Putamen (tissue), 1 donor: ENCODE measurements at places on chromosomes 13 and 19.

DNA sequence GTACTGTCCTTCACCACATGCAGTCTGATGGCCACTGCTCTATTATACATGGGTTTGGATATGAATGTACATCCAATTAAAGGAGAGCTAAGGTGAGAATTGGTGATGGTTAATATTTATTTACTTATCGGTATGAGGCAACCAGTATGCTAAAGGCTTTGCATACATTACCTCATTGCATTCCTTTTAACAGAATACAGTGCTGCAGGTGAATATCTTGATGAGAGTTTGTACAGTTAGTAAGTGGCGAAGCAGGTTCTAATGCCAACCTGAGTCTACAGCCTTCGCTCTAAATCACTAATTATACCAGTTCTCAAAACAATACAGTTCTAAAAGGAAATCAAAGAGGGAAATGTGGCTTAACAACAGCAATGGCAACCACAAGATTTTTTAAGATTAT, 284.1 kb downstream of the ITGBL1 start:
- no peak for DNase-seq

DNA sequence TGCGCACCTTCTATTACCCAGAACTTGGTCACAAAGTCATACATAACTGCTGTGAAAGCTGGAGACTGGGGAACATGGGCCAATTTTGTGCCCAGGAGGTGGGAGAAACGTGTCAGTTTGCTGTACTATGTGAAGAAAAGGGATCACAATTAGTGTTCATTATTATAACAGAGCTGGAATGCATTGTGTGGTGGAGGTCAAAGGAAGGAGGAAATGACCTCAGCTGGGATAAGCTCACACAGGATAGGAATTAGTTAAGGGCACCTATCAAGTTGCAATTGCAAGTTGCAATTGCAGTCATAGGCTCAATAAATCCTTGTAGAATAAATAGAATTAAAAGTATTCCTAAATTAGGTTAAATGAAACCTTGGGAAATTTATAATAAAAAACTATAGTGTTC, 103.9 kb upstream of the OBI1 start:
- DNase-seq: no peak

GRCh38 chr13:48161530-48162179, 66.8 kb upstream of the MED4 start:
- no peak for DNase-seq

DNA sequence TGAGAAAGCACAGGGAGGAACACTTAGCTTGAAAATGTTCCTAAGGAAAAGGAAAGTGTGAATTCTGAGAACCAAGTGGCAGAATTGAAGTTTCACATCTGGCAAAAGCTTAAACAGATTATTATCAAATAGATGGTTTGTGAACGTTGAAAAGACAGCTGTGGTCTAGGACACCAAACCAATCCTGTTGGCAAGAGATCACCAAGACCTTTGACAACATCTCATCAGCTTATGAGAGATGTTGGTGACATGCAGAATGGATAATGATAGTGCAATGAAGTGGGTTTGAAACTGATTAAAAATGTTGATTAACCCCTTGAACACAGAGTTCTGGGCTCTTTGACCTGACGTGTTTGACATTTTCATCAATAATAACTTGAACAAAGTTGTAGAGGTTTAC, 74.6 kb upstream of the GPR183 start:
- no peak for DNase-seq

DNA sequence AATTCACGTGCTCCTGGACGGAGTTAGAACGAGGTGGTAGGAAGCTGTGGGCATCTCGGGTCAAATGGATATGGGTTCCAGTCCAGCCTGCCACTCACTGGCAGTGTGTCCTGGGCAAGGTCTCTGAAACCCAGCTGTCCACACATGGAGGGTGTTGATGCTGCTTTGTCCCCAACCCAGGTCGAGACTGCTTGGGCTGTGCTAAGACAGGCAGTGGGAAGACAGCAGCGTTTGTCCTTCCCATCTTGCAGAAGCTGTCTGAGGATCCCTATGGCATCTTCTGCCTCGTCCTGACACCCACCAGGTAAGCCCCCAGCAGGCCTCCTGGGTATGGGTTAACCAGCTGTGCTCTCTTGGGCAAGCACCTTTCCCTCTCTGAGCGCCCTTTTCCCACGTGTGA, 885 bp downstream of the DDX49 start:
- DNase-seq: no peak

- no peak for DNase-seq
Measured at GRCh38 chr19:3837922-3838321, 30.9 kb downstream of the ZFR2 start.

DNA sequence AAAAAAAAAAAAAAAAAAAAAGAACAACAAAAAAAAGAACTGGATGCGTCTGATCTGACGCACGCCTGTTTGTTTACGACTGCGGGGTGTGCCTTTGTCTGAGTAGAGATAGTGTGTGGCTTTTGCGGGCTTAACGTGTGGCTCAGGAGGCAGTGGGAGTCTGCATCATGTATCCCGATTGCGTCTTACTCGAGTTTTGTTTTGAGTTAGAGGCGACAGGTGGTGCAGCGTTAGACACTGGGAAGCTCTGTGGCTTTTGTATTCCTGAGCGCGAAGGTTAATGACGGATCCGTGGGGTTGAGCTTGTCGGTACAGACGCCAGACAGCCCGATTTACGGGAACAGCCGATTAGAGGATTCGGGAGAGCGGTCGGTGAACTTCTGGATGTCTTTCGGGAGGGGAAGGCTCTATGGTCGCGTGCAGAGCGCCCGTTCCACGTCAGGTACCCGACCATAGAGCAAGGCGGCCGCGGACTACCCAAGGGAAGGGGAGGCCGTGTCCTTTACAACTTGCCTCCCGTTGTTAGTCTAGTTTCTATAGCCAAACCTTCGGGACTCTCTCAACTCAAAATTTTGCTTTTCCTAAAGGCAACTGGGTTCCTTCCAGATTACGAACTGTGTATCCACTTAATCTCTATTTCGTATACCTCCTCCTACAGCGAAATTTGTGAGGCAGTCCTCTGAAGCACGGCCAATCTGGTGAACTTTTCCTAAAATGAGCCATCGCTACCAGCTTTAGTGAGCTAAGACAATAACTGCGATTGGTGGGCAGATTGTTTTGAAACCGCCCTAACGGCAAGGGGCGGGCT, 926 bp upstream of the HNRNPUL1 start:
- no peak for DNase-seq

DNA sequence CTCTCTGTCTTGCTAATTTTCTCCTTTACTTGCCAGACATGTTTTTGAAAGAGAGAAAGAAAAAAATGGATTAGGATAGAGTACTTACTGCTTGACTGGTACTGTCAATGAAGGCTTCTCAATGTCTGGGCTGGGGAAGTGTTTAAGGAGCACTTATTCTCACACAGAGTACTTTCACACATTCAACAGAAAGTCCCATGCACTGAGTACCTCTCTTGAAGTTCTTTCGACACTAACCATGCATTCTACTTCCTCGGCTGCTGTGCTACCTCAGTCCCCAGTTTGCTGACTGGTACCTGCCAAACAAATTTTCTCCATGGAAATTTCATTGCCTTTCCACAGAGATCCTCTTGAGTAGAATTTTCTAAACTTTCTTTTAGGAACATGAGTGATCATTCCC, 281.9 kb downstream of the RBM26 start:
- no peak for DNase-seq

- DNase-seq: no peak
Measured at GRCh38 chr19:31706131-31706530, 356.9 kb upstream of the TSHZ3 start.

DNA sequence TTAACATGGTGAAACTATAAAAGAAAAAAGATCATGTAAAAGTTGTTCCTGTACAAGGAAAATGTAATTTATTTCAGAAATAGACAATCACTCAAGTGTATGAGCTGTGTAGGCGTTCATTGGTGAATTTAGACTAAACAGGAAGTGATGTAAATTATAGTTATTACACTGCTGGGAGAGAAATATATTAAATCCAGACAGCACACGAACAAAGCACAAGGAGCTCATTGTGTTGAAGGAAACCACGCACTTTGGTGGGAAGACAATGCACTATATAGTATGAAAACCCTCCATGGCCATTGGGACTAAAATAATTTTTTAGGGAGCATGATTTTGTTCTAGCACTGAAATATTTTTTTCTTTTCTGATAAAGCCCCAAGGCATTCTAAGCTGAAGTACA, 450.5 kb downstream of the KLF12 start:
- DNase-seq: no peak

DNA sequence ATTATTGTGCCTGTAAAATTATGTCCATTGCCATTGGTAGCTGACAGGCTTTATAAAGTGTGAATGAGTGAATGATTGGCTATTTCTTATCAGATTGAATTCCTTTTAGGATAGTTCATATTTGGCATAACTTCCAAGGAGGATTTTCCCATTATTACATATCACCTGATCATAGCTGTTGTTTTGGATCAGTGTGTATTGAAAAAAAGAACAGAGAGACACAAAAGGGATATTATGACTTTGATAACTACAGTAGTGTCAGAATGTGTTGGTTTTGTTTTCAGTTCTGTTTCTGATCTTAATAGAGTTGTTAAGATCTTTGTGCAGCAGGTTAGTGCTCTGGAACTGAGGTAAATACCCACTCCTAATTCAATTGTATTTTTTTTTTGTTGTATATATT, 103.8 kb downstream of the LRCH1 start:
- no peak for DNase-seq

DNA sequence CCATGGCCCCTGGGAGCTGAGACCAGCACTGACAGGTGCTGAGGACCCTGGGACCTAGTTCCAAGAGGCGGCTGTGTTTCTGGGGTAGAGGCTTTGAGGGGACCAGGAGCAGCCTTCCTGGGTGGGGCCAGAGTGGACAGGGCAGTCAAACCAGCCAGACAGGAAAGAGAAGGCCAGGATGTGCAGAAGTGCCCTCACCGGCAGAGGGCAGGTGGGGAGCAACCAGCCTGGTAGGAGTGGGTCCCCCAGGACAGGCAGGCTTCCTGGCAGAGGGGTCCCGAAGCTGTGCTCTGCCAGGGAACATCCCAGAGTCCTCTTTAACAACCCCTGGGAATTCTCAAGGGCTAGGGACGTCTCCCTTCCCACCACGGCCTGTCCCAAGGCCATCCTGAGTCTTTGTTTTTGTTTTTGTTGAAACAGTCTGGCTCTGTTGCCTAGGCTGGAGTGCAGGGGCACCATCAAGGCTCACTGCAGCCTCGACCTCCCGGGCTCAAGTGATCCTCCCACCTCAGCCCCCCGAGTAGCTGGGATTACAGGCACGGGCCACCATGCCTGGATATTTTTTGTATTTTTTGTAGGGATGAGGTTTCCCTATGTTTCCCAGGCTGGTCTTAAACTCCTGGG, 3.0 kb upstream of the HIPK4 start:
- DNase-seq: no peak

DNA sequence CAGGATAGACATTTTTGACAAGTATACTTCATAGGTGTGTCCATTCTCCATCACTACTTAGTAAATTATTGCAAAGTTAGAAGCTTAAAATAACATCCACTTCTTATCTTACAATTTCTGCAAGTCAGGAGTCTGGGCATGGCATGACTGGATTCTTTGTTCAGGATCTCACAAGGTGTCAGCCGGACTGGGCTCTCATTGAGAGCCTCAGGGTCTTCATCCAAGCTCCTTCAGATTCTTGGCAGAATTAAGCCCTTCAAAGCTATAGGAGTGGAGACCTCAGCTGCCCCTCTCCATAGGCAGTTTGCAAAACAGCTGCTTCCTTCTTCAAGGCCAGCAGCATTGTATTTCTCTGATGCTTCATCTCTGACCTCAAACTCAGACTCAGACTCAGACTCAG, 9.1 kb upstream of the SIN3B start:
- DNase-seq: no peak

- DNase-seq: no peak
Measured at GRCh38 chr19:32067685-32068084, 277.7 kb upstream of the ZNF507 start.

DNA sequence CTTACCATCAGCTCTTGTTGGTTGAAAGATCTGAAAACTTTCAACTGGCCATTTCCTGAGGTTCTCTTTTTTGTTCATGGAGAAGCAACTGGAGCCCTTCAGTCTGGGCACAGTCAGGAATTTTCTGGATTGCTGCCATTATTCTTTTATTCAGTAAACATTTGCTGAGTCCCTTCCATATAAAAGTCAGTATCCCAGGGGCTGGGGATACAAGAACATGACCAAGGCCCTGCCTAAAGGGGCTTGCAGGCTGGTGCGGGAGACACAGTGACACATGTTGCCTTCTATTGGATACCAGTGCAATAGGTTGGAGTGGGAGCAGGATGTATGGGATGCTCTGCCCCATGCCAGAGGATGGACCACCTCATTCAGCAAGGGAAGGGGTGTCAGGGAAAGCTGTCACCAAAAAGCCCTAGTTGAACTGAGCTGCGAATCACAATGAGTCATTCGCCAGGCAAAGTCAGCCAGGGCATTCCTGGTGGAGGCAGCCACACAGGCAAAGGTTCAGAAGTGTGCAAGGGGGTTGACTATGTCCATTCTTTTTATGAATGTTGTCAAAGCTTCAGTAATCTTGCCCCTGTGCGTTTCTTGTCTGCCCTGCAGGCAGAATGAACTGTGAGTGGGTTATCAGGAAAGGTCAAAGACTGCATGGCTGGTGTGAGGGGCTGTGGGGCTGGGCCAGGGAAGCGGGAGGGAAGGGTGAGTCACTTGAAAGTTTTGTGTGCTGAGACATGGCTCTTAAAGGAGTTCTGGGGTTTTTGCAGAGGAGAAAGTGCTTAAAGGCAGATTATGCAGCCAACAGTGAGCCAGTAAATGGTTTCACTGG, 395.9 kb downstream of the KCNRG start:
- no peak for DNase-seq

DNA sequence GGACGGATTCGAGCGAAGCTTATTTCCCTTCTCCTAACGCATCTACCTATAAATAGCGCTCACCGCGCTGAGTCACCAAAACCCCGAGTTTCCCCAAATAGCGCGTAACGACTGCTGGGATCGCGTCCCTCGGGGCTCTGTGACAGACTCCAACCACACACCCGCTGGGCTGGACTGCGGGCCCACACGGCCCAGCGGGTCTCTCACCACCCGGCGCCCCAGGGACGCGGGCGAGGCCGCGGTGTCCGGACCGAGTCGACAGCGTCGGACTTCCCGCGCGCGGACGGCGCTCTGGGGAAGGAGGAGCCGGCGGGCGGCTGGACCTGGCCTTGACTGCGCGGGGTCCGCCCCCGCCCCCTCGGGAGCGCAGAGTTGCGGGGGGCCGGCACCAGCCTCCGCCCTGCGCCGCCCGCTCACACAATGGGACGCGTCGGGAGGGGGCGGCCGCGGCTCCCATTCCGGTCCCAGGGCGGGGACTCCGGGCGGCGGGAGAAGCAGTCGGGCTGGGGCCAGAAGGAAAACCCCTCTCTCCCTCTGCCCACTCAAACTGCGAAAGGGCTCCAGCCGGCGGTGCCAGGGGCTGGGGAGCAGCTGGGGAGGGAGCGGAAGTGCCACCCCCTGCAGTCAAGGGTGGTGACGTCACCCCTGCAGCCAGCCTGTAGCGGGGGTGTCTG, 108.8 kb downstream of the KCNRG start:
- DNase-seq: no peak

DNA sequence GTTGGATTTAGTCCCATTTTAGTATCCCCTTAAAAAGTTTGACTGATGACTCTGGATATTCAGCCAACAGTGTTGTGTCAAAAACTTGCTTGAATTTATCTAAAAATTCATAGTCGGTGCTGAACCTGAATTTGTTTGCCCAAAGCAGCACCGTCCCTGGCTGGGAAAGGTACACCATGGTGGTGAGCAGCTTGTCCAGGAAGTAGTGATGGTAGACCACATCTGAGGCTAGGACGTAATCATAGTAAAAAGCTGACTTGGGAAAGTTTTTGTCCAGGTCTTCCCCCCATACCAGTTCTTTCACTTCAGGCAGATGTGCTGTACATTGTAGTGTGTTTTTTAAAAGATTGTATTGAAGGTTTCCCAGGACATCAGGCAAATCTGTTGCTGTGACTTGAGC, 8.8 kb downstream of the METTL21C start:
- DNase-seq: no peak

GRCh38 chr19:48670699-48671445, 1.9 kb downstream of the NTN5 start:
- no peak for DNase-seq
